ENCODE measurements at places on chromosomes 1 and 21. TPM values are rescaled to one million over a fixed set of nuclear protein-coding genes. Genes with fewer than 3 reads are reported as not detected.

Gene ZC3H11A
- 85.2 TPM for total RNA-seq

DNA sequence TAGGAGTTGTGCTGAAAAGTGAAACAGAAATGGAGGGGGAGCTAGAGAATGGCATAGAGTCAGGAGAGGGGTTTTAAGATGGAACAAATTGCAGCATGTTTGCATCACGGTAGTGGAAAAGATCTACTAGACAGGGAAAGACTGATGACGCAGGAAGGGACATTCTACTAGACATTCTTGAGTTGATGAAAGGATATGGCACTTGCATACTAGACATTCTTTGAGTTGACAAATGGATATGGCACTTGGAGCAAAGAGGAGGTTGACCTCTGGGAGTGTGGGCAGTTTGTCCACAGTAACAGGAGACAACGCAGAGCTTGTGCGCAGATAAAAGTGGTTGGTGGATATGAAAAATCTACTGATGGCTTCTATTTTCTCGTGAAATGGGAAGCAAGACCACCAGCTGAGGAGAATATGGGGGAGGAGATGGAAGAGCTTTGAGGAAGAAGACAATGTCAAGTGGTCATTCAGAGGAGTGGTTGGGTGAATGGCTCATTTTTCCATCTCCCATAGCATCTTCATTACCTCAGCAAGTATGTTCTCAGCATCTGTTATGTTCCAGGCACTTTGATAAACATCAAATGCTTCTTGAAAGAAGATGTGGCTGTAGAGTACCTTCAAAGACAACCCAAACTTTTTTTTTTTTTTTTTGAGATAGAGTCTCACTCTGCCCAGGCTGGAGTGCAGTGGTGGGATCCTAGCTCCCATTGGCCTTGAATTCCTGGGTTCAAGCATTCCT, 2.4 kb upstream of the CTPS1 start:
- DNase-seq, result no peak

GRCh38 chr1:226987623-226988333, 47.7 kb downstream of the COQ8A start:
- no peak for DNase-seq

GRCh38 chr1:9659328-9659727, 7.8 kb downstream of the PIK3CD start:
- DNase-seq, result no peak

Gene L1TD1
- not detected for total RNA-seq

Gene CSF3R
- not detected for total RNA-seq

DNA sequence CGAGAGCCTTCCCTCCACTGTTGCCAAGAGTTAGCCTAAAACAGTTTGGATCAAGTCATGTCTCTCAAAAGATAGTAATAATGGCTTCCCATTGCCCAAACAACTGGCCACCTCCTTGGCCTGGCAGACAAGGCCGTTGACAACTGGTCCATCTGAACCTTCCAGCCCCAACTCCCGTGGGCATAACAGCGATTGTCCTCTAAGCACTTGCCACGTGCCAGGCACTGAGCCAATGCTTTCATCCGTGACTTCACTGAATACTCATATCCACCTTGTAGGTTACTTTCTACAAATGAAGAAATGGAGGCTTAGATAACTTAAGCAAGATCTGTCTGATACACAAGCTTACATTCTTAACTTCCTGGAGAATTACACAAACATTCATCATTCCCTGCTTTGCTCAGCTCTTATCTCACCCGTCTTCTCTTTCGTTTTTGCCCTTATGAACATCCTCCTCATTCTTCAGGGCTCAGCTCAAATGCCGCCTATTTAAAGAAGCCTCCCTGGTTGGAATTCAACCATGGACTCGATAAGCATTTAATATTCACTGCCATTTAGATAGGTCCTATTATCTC, 106.4 kb downstream of the KCND3 start:
- DNase-seq, result no peak

DNA sequence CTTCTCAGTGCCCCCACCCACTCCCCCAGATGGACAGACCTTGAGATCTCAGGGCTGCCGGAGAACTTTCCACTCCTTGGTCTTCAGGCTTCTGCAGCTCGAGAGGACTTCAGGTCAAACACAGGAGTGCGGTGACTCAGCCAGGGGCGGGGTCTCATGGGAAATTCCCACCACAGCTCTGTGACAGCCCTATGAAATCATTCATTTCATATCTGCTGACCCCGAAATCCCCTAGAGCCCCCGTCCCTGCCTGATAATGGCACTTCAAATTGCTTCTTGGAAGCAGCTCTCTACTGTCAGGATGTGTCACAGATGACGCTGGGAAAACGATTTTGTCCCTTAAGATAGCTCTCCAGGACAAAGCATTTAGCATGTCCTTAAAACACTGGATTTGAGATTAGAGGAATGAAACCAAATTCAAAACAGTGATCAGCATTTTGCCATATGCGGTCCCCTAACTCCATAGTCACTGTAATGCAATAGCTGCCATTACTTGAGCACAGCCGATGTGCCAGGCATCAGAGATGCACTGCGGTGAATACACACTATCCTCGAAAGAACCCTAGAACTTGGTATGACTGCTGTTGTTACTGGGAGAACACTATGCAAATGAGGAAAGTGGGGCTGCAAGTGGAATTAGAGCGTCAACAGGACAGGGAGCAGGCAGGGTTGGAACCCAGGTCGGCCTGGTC, at the start of gene TNFRSF9:
TNFRSF9 (minus strand) TSS at position 95 of the 692 bp plus-strand sequence. CDS start 845 bp downstream, outside the sequence.
- DNase-seq, result no peak

DNA sequence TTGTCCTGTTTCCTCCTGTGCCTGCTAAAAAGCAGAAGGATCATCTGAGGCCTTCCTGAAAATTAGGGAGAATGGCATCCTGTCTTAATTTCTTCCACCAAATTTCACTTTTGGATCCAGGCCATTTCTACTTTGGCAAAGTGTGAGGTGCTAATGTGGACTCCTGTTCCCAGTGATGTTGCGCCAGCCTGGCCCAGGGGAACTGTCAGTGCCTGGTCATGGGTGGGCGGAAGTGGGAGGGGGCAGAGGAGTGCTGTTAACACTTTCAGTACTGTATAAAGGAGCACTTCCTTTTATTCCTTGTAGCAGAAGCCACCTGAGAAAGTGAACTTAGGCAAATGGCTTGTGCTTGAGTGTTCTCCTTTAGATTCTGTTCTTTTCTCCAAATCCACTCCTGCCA, 19.9 kb downstream of the ELAPOR1 start:
- no peak for DNase-seq

Gene ETNK2
- total RNA-seq, result 22.7 TPM

- no peak for DNase-seq
Observed at GRCh38 chr1:214135886-214136285, 145.1 kb upstream of the SMYD2 start.

Gene ANKRD45
- not detected for total RNA-seq

- peak; percentile 71 for DNase-seq
Observed at GRCh38 chr1:174497478-174497877, 49.7 kb downstream of the GPR52 start.

GRCh38 chr1:11431941-11432507, 46.9 kb upstream of the DISP3 start:
- DNase-seq, result no peak

DNA sequence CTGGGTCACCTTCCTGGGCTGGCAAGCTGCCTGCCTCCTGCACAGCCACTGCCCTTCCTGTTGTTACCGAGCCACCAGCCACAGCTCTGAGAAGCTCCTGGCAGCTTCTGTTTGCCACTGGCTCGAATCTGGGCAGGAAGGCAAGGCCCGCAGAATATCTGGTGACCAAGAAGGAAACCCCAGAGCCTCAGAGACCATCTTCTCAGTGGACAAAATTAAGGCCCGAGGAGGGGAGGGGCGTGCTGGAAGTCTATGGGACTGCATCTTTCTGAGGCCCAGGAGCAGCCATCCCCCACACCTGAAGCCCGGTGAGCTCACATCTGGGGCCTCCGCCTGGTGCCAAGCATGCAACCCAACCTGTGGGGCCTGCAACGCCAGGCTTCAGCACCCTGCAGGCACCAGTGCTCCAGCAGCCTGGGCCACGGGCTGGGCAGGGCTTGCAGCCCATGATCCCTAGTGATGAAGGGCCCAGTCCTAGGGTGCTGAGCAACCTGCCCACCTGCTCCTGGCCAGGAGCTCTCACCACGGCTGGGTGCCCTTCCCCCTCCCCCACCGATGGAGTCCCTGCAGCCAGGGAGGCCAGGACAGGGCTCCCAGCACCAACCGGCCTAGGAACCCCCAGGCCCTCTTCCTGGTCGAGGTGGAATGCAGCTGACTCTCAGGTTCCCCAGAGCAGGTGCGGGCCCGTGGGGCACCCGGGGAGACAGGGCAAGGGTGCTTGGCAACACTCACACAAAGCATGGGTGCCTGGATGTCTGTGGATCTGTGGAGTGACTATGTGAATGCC, 879 bp downstream of the CPTP start:
- no peak for DNase-seq

- no peak for DNase-seq
Observed at GRCh38 chr1:52926864-52927211, 238 bp upstream of the SCP2 start.

DNA sequence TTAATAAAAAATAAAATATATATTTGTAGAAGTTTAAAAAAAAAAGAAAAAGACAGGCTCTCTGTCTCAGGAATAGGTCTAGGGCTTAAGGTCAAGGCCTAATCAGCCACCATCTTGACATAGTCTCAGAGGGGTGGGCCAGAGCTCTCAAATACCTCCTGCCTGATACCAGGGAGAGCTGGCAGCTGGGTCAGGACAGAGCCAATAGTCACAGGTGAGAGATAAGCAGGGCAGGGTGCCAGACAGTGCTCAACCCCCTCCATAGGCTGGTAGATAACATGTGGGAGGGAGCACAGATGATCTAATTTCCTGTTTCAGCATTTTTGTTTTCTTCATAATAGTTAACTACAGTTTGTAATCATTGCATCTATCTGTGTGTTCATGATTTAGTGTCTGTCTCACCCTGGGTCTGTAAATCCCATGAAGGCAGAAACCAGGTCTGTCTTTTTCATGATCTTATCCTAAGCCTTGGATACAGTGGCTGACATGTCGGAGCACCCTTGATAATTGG, 152.0 kb upstream of the GRIK3 start:
- DNase-seq, result no peak

DNA sequence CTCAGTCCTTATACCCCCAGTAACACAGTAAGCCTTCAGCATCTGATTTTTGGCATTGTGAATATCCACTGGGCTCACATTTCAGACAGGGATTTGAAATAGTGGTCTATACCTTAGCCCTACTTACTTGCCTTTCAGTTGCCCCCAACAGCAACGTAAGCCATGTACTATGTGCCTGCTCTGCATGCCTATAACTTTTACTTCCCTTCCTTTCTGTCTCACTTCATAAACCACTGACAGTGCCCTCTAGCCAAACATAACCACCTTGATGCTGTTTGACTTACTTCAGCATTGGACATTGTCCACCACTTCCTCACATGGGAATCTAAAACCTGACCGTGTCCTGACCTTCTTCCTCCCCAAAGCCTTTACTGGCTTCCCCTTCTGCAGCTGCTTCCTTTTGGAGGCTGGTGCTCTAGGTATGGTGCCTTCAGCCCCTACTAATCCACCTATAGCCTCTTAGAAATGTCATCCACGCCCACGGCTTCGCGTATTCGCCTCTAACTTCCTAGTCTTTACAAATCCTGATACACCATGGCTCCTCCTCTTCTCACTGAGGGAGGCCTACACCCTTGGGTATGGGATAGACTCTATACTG, 3.6 kb upstream of the ZNF672 start:
- no peak for DNase-seq

Gene IFI44L
- not detected for total RNA-seq

Gene FALEC
- not detected for total RNA-seq

- DNase-seq, result no peak
Observed at GRCh38 chr1:84078842-84079202, 65.2 kb upstream of the PRKACB start.

DNA sequence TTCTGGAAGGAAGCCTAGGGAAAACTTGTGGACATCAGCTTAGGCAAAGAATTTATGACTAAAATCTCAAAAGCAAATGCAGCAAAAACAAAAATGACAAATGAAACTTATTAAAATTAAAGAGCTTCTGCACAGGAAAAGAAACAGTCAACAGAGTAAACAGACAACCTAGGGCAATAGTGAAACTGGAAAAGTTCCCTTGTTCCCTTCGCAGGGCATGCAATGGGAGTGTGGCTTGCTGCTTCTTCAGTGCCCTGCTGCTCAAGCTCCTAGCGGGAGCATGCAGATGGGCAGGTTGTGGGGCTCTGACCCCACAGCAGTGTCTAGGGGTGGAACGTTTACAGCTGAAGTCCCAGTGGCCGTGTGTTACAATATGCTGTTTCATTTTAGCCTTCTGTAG, 1797.4 kb downstream of the NCAM2 start:
- no peak for DNase-seq

Gene RAB3B
- total RNA-seq, result 0.08 TPM

DNA sequence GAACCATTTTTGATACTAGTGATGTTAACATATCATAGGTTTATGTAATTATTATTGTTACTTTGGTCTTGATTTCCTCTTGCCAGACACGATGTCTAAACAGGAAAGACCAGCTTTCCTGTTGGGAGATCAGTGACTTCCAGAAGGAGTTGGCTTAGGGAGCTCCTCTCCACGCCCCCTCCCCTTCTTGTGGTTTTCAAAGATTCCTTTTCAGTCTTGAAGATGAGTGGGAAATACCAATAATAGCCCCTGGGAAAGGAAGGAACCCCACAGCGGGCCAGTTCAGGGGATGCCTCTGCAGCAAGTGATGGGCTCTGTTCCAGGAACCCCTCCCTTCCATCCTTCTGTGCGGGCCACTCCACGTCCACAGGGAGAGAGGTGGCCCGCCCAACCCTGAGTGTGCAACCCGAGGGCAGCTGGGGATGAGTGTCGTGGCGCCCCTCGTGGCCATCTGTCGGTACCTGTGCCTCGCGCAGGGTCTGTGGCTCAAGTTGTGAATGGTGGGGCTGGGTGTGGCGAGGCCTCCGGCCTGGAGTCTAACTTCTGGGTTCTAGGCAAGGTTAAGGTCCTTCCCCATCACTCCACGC, 65.7 kb downstream of the TLR5 start:
- no peak for DNase-seq

Gene RGS8
- total RNA-seq, result not detected

DNA sequence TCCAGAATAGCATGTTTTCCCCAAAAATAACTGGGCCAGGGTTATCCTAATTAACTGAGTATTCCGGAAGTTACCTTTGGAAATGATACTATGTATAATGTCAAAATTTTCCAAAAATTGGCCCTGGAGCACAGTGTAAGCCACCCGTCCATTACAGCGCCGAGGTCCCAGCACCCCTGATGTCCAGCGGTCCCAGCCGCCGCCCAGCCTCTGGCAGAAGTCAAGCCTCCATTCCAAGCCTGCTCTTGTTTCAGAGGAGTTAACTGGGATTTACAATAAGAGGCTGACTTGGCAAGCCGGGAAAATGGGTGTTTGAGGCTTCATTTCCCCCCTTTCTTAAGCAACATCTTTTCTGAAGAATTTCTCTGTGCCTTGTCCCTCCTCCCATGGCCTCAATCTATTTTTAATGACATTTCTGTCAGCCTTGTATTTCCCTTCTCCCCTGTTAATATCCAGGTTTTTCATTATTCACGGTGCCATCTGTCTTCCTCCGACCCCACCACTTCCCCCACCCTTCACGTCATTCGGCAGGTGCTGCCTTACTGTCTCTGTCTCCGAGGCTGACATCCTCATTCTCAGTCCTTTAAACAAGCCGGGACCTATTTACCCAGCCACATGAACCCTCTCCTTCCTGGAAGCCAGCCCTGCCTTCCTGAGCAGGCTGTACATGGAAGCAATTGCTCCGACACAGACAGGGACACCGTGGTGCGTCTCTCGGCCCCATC, 490.9 kb downstream of the NPHP4 start:
- no peak for DNase-seq
